ENCODE measurements at places on chromosomes 3 and 15.

- no peak for DNase-seq
Observed at GRCh38 chr15:27902680-27903385, 196.3 kb downstream of the OCA2 start.

GRCh38 chr3:133915685-133916658 is 20.3 kb upstream of the RAB6B start:
- DNase-seq, result no peak

GRCh38 chr3:122325769-122326168 is 721 bp downstream of the CSTA start:
- DNase-seq, result no peak

- DNase-seq, result no peak
Observed at GRCh38 chr15:87243474-87243873, 1013.1 kb downstream of the NTRK3 start.
